Endodermal cell (in vitro differentiated cells): ENCODE measurements at places on chromosomes 2 and 18. TPM values are rescaled to one million over a fixed set of nuclear protein-coding genes. Genes with fewer than 3 reads are reported as not detected.

DNA sequence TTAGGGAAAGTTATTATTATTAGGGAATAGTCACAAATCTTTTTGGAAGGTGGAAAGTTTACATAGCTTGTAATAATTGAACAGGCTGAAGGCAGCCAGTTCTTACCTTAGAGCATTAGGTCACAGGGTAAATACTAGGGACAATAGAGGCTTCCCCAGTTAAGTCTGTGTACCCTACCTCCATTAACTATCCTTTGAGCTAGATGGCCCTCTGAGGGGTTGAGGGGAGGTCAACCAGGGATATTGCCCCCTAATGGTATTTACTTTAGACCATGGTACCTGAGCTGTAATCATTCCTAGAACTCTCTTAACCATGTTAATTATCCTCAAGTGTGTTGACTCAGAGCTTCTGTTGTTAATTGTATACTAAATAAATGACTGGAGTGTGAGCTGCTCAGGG lies 120.5 kb upstream of the SCN7A start:
- DNase-seq = no peak
- H3K36me3 ChIP-seq = no peaks in the 10 kb centered on the region
- H3K27me3 ChIP-seq = no peaks in the 10 kb centered on the region
- no peak overlapping the region for H3K4me3 ChIP-seq
- H3K4me1 ChIP-seq = peaks cover 3% of the 10 kb centered on the region

DNA sequence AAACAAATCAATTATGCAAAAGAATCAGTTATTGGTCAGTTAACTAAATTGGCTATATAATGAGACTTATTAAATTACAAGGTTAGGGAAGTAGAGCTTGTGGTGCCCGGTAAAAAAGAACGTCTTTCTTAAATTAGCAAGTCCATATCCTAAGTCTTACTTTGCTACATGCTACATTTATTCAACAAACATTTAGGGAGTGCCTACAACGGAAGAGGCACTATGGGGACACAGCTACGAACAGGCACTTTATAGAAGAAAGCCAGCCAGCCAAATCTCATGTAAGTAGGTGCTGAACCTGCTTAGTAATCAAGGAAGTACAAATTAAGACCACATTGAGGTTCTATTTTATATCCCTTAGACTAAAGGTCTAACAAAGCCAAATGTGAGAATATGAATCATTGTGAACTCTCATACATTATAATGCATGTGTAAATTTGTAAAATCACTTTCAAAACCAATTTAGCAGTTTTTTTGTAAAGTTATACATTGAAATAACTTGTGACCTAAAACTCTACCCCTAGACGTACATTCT lies 59.9 kb downstream of the PDK1 start:
- DNase-seq = no peak
- H3K4me3 ChIP-seq = no peak overlapping the region
- H3K27me3 ChIP-seq = no peaks in the 10 kb centered on the region
- no peaks in the 10 kb centered on the region for H3K4me1 ChIP-seq
- no peaks in the 10 kb centered on the region for H3K36me3 ChIP-seq
- H3K27ac ChIP-seq = no peak overlapping the region

DNA sequence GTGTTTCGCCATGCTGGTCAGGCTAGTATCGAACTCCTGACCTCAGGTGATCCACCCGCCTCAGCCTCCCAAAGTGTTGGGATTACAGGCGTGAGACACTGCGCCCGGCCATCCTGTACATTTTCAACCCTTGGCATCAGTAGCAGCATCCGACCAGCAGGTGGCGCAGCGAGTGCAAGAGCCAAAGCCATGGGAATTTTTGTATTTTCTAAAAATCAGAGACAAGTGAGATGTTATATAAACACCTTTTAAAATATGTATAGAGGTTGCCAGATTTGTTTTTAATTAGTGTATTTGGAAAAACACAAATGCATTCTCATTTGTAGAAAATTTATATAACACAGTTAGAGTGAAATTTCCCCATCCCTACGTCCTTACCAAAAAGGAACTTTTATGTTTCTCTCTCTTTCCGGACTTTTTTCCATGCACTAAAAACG lies 36.8 kb downstream of the MOGAT1 start:
- no peak overlapping the region for H3K27ac ChIP-seq
- no peaks in the 10 kb centered on the region for H3K36me3 ChIP-seq
- H3K27me3 ChIP-seq = peaks cover 8% of the 10 kb centered on the region
- H3K4me3 ChIP-seq = no peak overlapping the region
- peaks cover 4% of the 10 kb centered on the region for H3K4me1 ChIP-seq

DNA sequence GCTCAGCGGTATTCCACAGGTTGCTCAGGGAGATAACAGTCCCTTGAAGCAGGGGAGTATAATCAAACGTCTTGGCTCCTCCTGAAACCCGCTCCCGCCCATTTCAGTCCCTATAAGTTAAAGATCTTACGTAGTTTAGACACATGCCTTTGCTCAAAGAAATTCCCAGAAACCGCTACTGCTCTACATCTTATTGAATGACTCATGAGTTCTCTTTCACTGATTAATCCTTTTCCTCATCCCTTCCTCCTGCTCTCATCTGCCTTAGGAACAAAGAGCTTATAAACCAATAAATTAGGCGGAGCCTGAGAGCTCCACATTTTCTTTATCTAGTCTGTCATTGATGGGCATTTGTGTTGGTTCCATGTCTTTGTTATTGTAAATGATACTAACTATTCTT lies 4.2 kb upstream of the SERPINB4 start:
- no peaks in the 10 kb centered on the region for H3K27me3 ChIP-seq
- no peaks in the 10 kb centered on the region for H3K36me3 ChIP-seq
- no peak overlapping the region for H3K4me3 ChIP-seq
- H3K4me1 ChIP-seq = no peaks in the 10 kb centered on the region
- no peak for DNase-seq

- no peaks in the 10 kb centered on the region for H3K36me3 ChIP-seq
- H3K4me1 ChIP-seq = no peaks in the 10 kb centered on the region
- no peak overlapping the region for H3K4me3 ChIP-seq
- H3K27ac ChIP-seq = peak overlapping the region; percentile 65
- no peak for DNase-seq
Measured at GRCh38 chr2:217162533-217162932, 302.7 kb upstream of the TNP1 start.

GRCh38 chr18:37694516-37694915 lies 128.9 kb upstream of the CELF4 start:
- H3K27me3 ChIP-seq = no peaks in the 10 kb centered on the region
- H3K27ac ChIP-seq = no peak overlapping the region
- no peak for DNase-seq
- no peaks in the 10 kb centered on the region for H3K4me1 ChIP-seq
- H3K4me3 ChIP-seq = no peak overlapping the region
- no peaks in the 10 kb centered on the region for H3K36me3 ChIP-seq

The IL36G gene
- not detected in 2 replicates for total RNA-seq

GRCh38 chr18:43662657-43663056 lies 385.4 kb upstream of the SYT4 start:
- H3K4me1 ChIP-seq = no peaks in the 10 kb centered on the region
- DNase-seq = no peak
- no peaks in the 10 kb centered on the region for H3K36me3 ChIP-seq

GRCh38 chr2:169462896-169463695 lies 16.2 kb upstream of the BBS5 start:
- H3K27me3 ChIP-seq = no peaks in the 10 kb centered on the region
- no peak overlapping the region for H3K27ac ChIP-seq
- H3K4me3 ChIP-seq = no peak overlapping the region
- H3K4me1 ChIP-seq = no peaks in the 10 kb centered on the region

GRCh38 chr2:113213061-113213930 lies 39.5 kb downstream of the PSD4 start:
- H3K4me1 ChIP-seq = peaks cover 8% of the 10 kb centered on the region
- no peak overlapping the region for H3K4me3 ChIP-seq
- H3K36me3 ChIP-seq = no peaks in the 10 kb centered on the region
- peak; percentile 36 for DNase-seq
- H3K27me3 ChIP-seq = peaks cover 5% of the 10 kb centered on the region

DNA sequence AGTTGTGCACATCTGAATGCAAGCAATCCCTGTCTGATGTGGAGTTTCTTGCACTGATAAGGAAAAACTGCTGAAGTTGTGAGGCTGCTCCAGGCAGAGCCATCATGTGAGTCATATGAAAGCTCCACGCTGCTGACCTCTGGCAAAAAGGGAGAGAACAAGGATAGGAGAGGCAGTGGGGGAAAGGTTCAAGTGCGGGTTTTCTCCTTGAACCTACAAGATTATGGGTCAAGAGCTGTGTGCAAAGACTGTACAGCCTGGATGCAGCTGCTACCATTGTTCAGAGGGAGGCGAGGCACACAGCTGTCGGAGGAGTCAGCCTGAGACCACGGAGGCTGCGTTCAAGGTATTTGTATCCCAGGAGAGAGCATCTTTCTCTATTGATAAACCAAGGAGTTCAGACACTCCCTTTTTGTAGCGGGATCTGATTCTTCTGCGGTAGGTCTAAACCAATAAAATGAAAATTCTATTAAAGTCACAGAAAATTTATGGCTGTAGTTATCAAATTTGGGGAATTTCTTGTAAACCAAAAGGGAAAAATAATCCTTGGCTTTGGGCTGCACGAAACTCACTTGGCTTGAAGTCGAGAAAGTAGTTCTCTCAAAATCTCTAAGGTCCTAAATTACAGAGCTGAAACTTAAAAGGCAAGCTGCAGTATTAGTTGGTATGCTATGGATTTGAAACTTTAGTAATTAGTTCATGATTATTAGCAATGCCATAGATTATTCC lies at the start of gene CDK15:
TSS of gene CDK15 (plus strand) at position 96 of the 729 bp plus-strand sequence. CDS start at position 224, 128 bp downstream.
- no peaks in the 10 kb centered on the region for H3K36me3 ChIP-seq
- DNase-seq = no peak
- no peak within 1 kb of the TSS for H3K4me3 ChIP-seq
- H3K27ac ChIP-seq = no peak within 1 kb of the TSS
- H3K27me3 ChIP-seq = no peaks in the 10 kb centered on the region

- peaks cover 15% of the 10 kb centered on the region for H3K27me3 ChIP-seq
- peak; percentile 97 for DNase-seq
- no peaks in the 10 kb centered on the region for H3K36me3 ChIP-seq
- H3K4me1 ChIP-seq = no peaks in the 10 kb centered on the region
- no peak overlapping the region for H3K4me3 ChIP-seq
- H3K27ac ChIP-seq = no peak overlapping the region
Measured at GRCh38 chr2:85678794-85679672, 11.0 kb upstream of the SFTPB start.

The LGALSL gene
- total RNA-seq = 41.7 to 42.5 TPM (median 41.9 TPM) in 3 replicates

GRCh38 chr18:37276111-37276890 lies 289.3 kb downstream of the CELF4 start:
- no peak for DNase-seq
- H3K27ac ChIP-seq = no peak overlapping the region
- H3K4me1 ChIP-seq = no peaks in the 10 kb centered on the region
- H3K27me3 ChIP-seq = no peaks in the 10 kb centered on the region

The SERPINB4 gene
- 0.24 and 0.54 TPM in 2 replicates for total RNA-seq

- no peaks in the 10 kb centered on the region for H3K4me1 ChIP-seq
- no peaks in the 10 kb centered on the region for H3K27me3 ChIP-seq
- DNase-seq = no peak
- H3K27ac ChIP-seq = no peak overlapping the region
Measured at GRCh38 chr2:152613235-152613634, 104.0 kb downstream of the PRPF40A start.

- H3K27me3 ChIP-seq = no peaks in the 10 kb centered on the region
- no peaks in the 10 kb centered on the region for H3K4me1 ChIP-seq
- H3K4me3 ChIP-seq = no peak overlapping the region
- DNase-seq = no peak
- no peak overlapping the region for H3K27ac ChIP-seq
Measured at GRCh38 chr2:240427729-240428128, 7.7 kb upstream of the GPC1 start.

The SERPINB2 gene
- not detected in 3 replicates for total RNA-seq

GRCh38 chr18:59758106-59758505 lies 60.9 kb upstream of the CCBE1 start:
- H3K27me3 ChIP-seq = no peaks in the 10 kb centered on the region
- H3K4me1 ChIP-seq = no peaks in the 10 kb centered on the region
- no peak overlapping the region for H3K27ac ChIP-seq
- DNase-seq = no peak

DNA sequence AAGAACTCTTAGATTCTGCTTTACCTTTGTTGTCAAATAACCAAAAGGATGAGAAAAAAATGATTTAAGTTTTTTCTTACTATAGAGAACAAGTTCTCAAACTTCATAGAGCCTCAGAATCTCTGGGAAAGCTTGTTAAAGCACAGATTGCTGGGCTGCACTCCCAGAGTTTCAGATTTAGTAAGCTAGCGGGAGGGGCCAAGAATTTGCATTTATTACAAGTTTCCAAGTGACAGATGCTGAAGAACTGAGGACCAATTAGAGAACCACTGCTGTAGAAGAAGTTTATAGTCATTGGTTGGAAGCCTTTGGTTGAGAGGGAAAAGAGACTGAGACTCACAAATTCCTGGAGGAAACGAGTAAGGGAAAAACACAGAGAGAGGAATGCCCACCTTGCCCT lies 32.1 kb downstream of the PID1 start:
- H3K4me1 ChIP-seq = no peaks in the 10 kb centered on the region
- no peaks in the 10 kb centered on the region for H3K36me3 ChIP-seq
- H3K27ac ChIP-seq = no peak overlapping the region
- no peak overlapping the region for H3K4me3 ChIP-seq

DNA sequence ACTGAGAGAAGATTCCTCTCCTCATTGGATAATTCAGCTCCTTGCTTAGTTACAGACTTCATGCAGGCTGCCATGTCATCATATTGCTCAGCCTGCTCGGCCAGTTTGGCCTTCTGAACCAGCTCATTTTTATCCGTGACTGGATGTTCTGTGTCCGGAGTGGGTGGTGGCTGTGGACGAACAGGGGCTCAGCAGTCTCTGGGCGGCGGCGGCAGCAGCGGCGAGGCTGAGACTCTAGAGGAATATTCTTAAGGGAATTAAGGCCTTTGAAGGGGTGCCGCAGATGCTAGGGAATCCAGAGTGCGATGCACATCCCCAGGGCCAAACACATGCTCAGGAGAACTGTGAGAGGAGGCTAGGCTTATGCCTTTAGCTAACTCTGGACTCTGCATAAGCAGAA lies 97.9 kb upstream of the GYPC start:
- H3K27ac ChIP-seq = no peak overlapping the region
- H3K4me1 ChIP-seq = no peaks in the 10 kb centered on the region
- no peaks in the 10 kb centered on the region for H3K36me3 ChIP-seq
- no peak for DNase-seq
- H3K27me3 ChIP-seq = no peaks in the 10 kb centered on the region

- DNase-seq = no peak
- H3K4me3 ChIP-seq = no peak overlapping the region
- H3K27me3 ChIP-seq = no peaks in the 10 kb centered on the region
- no peak overlapping the region for H3K27ac ChIP-seq
- no peaks in the 10 kb centered on the region for H3K4me1 ChIP-seq
Measured at GRCh38 chr18:8767340-8767739, 62.0 kb downstream of the MTCL1 start.

The CIB4 gene
- total RNA-seq = not detected in 3 replicates

The INHBB gene
- not detected in 2 replicates for total RNA-seq
